ENCODE measurements at places on chromosomes 1 and 21.

DNA sequence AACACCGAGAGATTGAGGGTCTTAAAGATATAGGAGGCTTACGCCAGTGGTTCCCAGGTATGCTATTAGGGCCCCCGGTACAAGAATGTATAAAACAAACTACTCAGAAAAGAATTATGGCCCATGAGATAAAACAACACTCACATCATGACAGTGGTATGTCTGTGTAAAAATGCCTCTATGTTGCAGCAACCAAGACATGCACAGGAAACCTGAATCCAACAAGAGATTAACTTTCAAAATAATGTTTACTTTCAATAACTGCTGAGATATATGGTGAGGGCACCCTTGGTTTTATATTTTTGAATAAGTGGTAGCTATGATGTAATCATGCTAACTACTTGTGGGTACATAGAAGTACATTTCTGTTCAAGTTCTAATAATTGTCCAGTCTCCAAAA, 74.9 kb downstream of the PUM1 start:
- H3K27ac ChIP-seq: peak overlapping the region; percentile 54
- H3K27me3 ChIP-seq: no peaks in the 10 kb centered on the region
- no peak for DNase-seq
- H3K4me1 ChIP-seq: peaks cover 51% of the 10 kb centered on the region

DNA sequence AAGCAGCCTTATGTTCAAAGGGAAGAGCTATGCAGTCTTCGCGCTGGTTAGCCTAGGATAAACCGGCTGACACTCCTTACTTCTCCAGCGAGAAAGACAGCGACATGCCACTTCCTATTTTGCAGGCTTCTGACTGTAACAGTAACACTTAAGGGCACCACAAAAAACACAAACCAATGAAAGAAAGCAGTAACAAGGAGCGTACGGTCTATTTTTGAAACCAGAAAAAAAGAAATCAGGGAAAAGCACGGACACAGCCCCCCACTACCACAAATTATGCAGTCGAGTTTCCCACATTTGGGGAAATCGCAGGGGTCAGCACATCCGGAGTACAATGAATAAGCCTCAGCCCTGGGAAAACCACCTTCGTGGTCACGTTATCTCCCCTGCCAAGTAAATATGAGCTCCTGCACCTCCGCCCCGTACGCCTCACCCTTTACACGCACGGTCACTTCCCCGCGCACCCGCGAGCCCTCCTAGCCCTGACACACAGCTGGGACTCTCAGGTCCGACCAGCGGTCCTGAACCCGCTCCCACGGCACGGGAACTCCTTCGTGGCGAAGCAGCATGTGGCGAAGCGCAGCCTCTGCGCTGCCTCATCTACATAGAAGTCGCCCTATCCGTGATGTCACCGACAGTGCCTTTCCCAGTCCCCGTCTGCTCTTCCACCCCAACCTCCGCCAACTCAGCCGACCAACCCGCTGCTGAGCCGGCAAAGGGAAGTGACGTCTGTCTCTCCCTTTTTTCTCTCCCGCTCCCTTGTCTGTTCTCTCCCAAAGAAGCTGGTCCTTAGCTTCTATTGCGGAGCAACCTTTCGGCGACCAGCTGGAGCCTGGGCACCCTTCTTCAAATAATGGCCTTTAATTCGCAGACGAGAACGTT, 40.9 kb upstream of the PPIAL4F start:
- H3K4me1 ChIP-seq: peaks cover 16% of the 10 kb centered on the region
- peak overlapping the region; percentile 93 for H3K4me3 ChIP-seq
- peak overlapping the region; percentile 99 for H3K27ac ChIP-seq
- no peaks in the 10 kb centered on the region for H3K27me3 ChIP-seq
- peaks cover 21% of the 10 kb centered on the region for H3K36me3 ChIP-seq

DNA sequence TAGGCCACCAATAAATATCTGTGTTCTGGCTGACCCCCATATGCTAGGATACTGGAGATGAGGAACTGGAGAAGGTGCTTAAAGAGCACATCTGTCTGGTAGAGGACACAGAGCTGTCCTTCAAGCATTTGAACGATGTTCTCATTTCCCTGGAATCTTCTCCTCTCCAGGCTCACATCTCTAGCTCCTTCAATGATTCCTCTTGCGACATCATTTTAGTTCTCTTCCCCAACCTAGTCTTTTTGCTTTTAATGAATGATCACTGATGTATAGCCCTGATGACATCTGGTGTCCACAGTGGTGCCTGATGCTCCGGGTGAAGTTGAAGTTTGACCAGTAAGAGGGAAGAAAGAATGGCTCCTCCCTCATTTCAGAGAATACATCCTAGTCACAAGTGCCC, 80.8 kb upstream of the UBE2U start:
- no peak overlapping the region for H3K27ac ChIP-seq
- no peaks in the 10 kb centered on the region for H3K4me1 ChIP-seq
- H3K27me3 ChIP-seq: peaks cover 18% of the 10 kb centered on the region
- no peak for DNase-seq
- H3K4me3 ChIP-seq: no peak overlapping the region

GRCh38 chr1:18879215-18879790, 19.8 kb upstream of the TAS1R2 start:
- no peaks in the 10 kb centered on the region for H3K27me3 ChIP-seq
- H3K4me3 ChIP-seq: no peak overlapping the region
- DNase-seq: no peak
- no peaks in the 10 kb centered on the region for H3K4me1 ChIP-seq
- H3K36me3 ChIP-seq: no peaks in the 10 kb centered on the region
- no peak overlapping the region for H3K27ac ChIP-seq

- no peak for DNase-seq
- no peaks in the 10 kb centered on the region for H3K4me1 ChIP-seq
- no peaks in the 10 kb centered on the region for H3K36me3 ChIP-seq
- H3K27me3 ChIP-seq: no peaks in the 10 kb centered on the region
- no peak overlapping the region for H3K27ac ChIP-seq
Measured at GRCh38 chr1:95953015-95953414, 719.0 kb downstream of the RWDD3 start.

DNA sequence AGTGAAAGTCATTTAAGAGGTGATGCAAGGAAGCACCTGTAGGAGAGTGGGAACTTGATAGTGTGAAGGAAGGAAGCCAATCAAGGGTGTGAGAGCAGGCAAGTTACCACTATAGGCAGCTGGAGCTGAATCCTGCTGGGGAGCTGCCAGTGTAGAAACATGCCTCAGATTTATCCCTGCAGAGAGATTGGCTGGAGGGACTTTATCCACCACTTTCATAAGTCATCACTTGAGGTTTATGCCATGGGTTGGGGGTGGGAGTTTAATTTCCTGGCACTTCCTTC, 443.6 kb downstream of the PLPP3 start:
- no peaks in the 10 kb centered on the region for H3K36me3 ChIP-seq
- DNase-seq: no peak
- H3K4me3 ChIP-seq: no peak overlapping the region
- H3K4me1 ChIP-seq: no peaks in the 10 kb centered on the region
- no peaks in the 10 kb centered on the region for H3K27me3 ChIP-seq
- H3K27ac ChIP-seq: no peak overlapping the region

- H3K36me3 ChIP-seq: no peaks in the 10 kb centered on the region
- no peak for DNase-seq
- no peak overlapping the region for H3K4me3 ChIP-seq
- H3K27ac ChIP-seq: no peak overlapping the region
Measured at GRCh38 chr1:245516284-245516759, 361.5 kb downstream of the KIF26B start.

Measured in effector memory CD8-positive, alpha-beta T cell (primary cell).